ENCODE measurements at places on chromosomes 4 and X.

GRCh38 chrX:29634516-29634915 is 580.8 kb upstream of the MAGEB2 start:
- no peaks in the 10 kb centered on the region for H3K27me3 ChIP-seq
- DNase-seq: no peak
- no peaks in the 10 kb centered on the region for H3K4me1 ChIP-seq
- no peaks in the 10 kb centered on the region for H3K36me3 ChIP-seq

- no peak for DNase-seq
- no peak overlapping the region for H3K27ac ChIP-seq
- H3K4me3 ChIP-seq: no peak overlapping the region
Measured at GRCh38 chr4:142194905-142195304, 558.5 kb downstream of the IL15 start.

GRCh38 chr4:137651128-137651527 is 118.8 kb upstream of the PCDH18 start:
- H3K27ac ChIP-seq: no peak overlapping the region
- H3K4me3 ChIP-seq: no peak overlapping the region
- H3K36me3 ChIP-seq: no peaks in the 10 kb centered on the region
- no peak for DNase-seq

DNA sequence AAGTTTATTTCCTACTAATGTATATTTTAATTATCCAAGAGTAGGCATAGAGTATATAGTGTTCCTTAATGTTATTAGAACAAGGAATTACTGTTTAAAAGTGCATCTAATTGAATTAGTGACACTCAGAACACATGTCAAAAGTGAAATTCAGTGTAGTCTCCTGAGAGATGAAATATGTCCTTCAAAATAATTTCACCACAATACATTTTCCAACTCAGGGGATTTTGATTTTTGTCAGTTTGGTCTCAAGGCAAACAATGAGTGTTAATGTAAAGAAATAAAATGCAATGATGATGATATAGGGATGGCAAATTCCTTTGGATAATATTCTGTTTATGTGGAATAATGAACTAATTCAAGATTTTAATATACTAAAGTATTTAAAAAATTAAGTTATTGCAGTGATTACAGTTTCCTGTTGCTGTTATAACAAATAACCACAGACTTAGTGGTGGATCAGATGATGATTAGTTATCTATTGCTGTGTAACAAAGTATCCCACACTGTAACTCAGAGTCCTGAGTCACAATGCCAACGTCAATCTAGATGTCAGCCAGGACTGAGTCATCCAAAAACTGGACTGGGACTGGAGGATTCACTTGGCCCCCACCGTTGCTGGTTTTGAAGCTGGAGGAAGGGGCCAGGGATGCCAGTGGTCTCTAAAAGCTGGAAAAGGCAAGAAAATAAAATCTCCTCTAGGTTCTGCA is 148.0 kb upstream of the SLC7A11 start:
- H3K36me3 ChIP-seq: no peaks in the 10 kb centered on the region
- H3K27me3 ChIP-seq: no peaks in the 10 kb centered on the region
- no peaks in the 10 kb centered on the region for H3K4me1 ChIP-seq
- H3K4me3 ChIP-seq: no peak overlapping the region
- H3K27ac ChIP-seq: no peak overlapping the region
- no peak for DNase-seq

DNA sequence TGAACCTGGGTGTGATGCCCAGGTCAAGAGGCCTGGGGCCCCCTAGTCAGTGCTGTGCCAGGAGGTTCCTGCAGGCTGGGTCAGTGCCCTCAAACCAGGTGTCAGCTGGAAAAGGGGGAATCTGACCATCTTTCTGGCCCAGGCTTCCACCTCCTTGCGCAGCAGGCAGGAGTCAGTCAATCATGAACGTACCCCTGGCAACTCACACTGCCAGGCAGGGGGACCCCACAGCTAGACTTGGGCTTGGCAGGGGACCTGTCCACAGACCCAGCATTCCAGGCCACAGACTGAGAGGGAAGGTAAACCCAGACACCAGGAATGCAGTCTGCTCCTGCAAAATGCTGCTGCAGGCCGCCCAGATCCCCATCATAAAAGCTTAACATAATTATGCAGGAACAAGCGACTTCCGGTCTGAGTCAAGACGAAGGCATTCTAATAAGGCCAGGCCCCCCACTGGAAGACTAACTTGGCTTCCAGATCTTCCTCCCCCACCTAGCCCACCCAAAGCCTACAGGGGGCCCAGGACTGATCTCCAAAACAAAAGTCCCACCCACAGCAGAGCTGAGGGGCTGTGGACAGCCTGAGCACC is 156.3 kb downstream of the BCOR start:
- no peaks in the 10 kb centered on the region for H3K36me3 ChIP-seq
- H3K4me3 ChIP-seq: no peak overlapping the region
- DNase-seq: no peak
- H3K4me1 ChIP-seq: no peaks in the 10 kb centered on the region
- no peak overlapping the region for H3K27ac ChIP-seq
- H3K27me3 ChIP-seq: no peaks in the 10 kb centered on the region

DNA sequence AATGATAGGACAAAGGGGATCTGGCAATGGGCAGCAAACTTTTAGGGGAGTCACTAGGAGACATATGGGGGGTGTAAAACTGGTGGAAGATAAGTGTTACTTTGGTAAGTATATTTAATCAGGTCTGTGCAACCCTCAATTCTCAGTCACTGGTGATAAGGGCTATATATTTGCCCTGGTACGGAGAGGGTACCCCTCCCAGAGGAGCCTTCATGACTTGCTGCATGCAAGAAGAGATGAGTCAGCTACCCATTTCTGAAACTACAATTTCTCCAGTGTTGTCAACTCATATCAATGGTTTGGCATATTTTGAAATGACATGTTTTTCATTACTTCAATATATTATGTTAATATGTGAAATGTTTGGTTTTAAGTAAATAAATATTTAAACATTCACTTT is 14.3 kb downstream of the SMARCAD1 start:
- no peaks in the 10 kb centered on the region for H3K4me1 ChIP-seq
- H3K27ac ChIP-seq: no peak overlapping the region
- H3K4me3 ChIP-seq: no peak overlapping the region
- no peaks in the 10 kb centered on the region for H3K27me3 ChIP-seq

- no peaks in the 10 kb centered on the region for H3K27me3 ChIP-seq
- H3K4me1 ChIP-seq: no peaks in the 10 kb centered on the region
- H3K27ac ChIP-seq: no peak overlapping the region
- DNase-seq: no peak
Measured at GRCh38 chr4:182973511-182973911, 56.3 kb upstream of the DCTD start.

- H3K27ac ChIP-seq: no peak overlapping the region
- H3K36me3 ChIP-seq: no peaks in the 10 kb centered on the region
- H3K27me3 ChIP-seq: no peaks in the 10 kb centered on the region
- DNase-seq: no peak
Measured at GRCh38 chrX:30181353-30181752, 34.0 kb upstream of the MAGEB2 start.

GRCh38 chr4:42610941-42611340 is 46.0 kb downstream of the ATP8A1 start:
- no peak for DNase-seq
- H3K27me3 ChIP-seq: no peaks in the 10 kb centered on the region
- no peaks in the 10 kb centered on the region for H3K4me1 ChIP-seq
- no peak overlapping the region for H3K27ac ChIP-seq

DNA sequence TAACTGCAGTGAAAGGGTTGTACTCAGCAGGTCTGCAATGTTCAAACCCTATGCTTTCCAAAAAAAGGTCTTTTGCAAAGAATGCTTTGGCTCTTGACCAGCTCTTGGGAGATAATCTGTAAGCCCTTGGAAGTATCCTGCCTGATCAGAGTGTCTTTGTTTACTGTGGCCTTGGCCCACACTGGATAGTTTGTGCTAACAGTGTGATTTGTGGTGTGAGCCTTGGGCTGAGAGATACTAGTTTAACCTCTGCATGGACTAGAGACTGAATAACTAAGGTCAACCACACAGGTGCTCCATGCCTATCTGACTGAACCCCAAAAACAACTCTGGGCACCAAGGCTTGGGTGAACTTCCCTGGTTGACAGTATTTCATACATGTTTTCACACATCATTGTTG is 3.6 kb upstream of the MAGED1 start:
- no peak overlapping the region for H3K27ac ChIP-seq
- H3K27me3 ChIP-seq: no peaks in the 10 kb centered on the region
- no peak for DNase-seq

DNA sequence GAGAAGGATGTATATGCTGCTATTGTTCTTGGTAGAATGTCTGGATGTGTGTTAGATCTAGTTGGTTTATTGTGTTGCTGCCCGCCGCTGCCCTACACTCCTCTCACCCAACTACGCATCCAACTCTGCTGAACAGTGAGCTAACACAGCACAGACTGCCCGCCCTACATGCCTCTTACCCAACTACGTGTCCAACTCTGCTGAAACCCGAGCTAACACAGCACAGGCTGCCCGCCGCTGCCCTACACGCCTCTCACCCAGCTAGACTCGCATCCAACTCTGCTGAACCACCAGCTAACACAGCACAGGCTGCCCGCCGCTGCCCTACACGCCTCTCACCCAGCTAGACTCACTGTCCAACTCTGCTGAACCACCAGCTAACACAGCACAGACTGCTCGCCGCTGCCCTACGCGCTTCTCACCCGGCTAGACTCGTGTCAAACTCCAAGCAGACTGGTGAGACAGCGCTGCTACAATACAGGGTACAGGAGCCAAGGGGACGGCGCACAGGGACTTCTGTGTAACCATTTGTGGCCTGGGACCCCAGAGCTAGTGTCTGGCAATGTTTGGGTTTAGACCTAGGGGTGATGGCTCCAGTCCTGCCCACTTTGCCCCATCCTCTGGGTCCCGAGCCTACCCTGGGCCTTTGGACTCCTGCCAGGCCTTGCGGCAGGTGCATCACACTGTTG is 11.6 kb upstream of the CTBP1 start:
- no peaks in the 10 kb centered on the region for H3K4me1 ChIP-seq
- no peak overlapping the region for H3K4me3 ChIP-seq
- H3K27ac ChIP-seq: no peak overlapping the region
- no peaks in the 10 kb centered on the region for H3K36me3 ChIP-seq

- H3K27me3 ChIP-seq: no peaks in the 10 kb centered on the region
- H3K4me1 ChIP-seq: peaks cover 58% of the 10 kb centered on the region
- no peaks in the 10 kb centered on the region for H3K36me3 ChIP-seq
- H3K4me3 ChIP-seq: no peak overlapping the region
Measured at GRCh38 chr4:169201222-169202144, 69.3 kb downstream of the SH3RF1 start.

- no peaks in the 10 kb centered on the region for H3K4me1 ChIP-seq
- H3K36me3 ChIP-seq: no peaks in the 10 kb centered on the region
- no peak overlapping the region for H3K4me3 ChIP-seq
- H3K27ac ChIP-seq: no peak overlapping the region
- H3K27me3 ChIP-seq: peaks cover 7% of the 10 kb centered on the region
Measured at GRCh38 chrX:106177106-106177981, 9.2 kb downstream of the PWWP3B start.

GRCh38 chr4:38456096-38456495 is 207.9 kb upstream of the KLF3 start:
- no peak overlapping the region for H3K27ac ChIP-seq
- peak; percentile 24 for DNase-seq
- H3K4me1 ChIP-seq: no peaks in the 10 kb centered on the region
- no peak overlapping the region for H3K4me3 ChIP-seq
- no peaks in the 10 kb centered on the region for H3K36me3 ChIP-seq

GRCh38 chr4:123412091-123412505 is 15.5 kb downstream of the SPRY1 start:
- no peaks in the 10 kb centered on the region for H3K36me3 ChIP-seq
- H3K4me3 ChIP-seq: no peak overlapping the region
- DNase-seq: peak; percentile 45
- no peaks in the 10 kb centered on the region for H3K27me3 ChIP-seq
- H3K27ac ChIP-seq: peak overlapping the region; percentile 48

GRCh38 chr4:54683616-54684346 is 26.0 kb downstream of the KIT start:
- no peak overlapping the region for H3K4me3 ChIP-seq
- DNase-seq: peak; percentile 42
- H3K36me3 ChIP-seq: no peaks in the 10 kb centered on the region

- H3K27me3 ChIP-seq: no peaks in the 10 kb centered on the region
- no peaks in the 10 kb centered on the region for H3K36me3 ChIP-seq
- no peak overlapping the region for H3K4me3 ChIP-seq
Measured at GRCh38 chrX:107726816-107727534, 48.6 kb downstream of the TSC22D3 start.

- H3K27ac ChIP-seq: no peak overlapping the region
- H3K4me3 ChIP-seq: no peak overlapping the region
Measured at GRCh38 chr4:188492886-188493285, 353.6 kb downstream of the TRIML1 start.

DNA sequence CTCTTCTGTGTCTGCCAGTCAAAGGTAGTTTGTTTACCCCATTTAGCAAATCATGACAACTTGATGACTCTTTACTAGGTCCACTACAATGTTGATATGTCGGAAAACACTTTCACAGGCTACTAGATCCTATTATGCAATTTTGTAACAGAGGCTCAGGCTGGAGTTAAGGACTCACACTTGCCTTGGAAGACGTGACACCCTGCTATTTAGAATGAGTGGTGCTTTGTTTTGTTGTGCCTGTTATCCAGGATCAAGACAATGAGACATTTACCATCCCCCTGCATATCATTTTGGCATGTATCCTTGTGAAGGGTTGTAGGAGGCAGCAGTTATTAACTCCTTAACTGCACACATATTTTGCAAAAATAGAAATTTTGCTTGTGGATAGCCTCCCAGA is 263.7 kb downstream of the IL1RAPL1 start:
- H3K4me1 ChIP-seq: no peaks in the 10 kb centered on the region
- H3K4me3 ChIP-seq: no peak overlapping the region
- no peaks in the 10 kb centered on the region for H3K27me3 ChIP-seq
- DNase-seq: no peak
- no peak overlapping the region for H3K27ac ChIP-seq

- H3K27ac ChIP-seq: no peak overlapping the region
- H3K27me3 ChIP-seq: no peaks in the 10 kb centered on the region
- no peak overlapping the region for H3K4me3 ChIP-seq
Measured at GRCh38 chrX:2262668-2263055, 238.1 kb downstream of the DHRSX start.

DNA sequence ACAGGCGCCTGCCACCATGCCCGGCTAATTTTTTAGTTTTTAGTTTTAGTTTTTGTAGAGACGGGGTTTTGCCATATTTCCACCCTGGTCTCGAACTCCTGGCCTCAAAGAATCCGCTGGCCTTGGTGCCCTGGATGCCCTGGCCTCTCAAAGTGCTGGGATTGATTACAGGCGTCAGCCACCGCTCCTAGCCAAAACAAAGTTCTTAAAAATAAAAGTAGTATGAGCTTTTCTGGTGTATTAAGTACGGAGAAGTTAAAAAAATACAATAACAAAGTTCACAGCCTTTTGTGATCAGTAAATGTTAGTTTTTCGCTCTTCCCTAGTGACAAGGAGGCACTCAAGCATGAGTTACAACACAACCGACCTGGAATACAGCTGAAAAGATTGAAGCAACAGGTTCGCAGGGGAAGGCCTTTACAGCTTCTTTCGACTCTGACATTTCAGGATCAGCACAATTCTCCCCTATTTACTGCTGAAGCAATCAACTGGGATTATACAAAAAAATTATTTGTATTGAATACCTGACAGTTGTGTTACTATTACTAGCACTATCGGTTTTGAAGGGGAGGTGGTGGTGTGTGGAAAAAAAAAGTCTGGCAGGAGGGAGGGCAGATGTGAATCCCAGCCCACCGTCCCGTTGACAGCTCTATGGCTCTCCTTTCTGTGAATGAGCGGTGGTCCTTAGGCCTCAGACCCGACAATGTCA is 893 bp upstream of the METAP1 start:
- peak overlapping the region; percentile 89 for H3K4me3 ChIP-seq
- H3K27ac ChIP-seq: peak overlapping the region; percentile 91
- DNase-seq: no peak

GRCh38 chrX:104316739-104317138 is 62.0 kb upstream of the ESX1 start:
- H3K36me3 ChIP-seq: no peaks in the 10 kb centered on the region
- DNase-seq: no peak
- no peak overlapping the region for H3K27ac ChIP-seq
- H3K4me3 ChIP-seq: no peak overlapping the region
- no peaks in the 10 kb centered on the region for H3K4me1 ChIP-seq
- H3K27me3 ChIP-seq: no peaks in the 10 kb centered on the region

Data from stomach (tissue), 19 donors.